ENCODE measurements at places on chromosomes 1 and 21.

- no peak for DNase-seq
These were observed 4.8 kb upstream of the HRNR start for GRCh38 chr1:152228831-152229230.

DNA sequence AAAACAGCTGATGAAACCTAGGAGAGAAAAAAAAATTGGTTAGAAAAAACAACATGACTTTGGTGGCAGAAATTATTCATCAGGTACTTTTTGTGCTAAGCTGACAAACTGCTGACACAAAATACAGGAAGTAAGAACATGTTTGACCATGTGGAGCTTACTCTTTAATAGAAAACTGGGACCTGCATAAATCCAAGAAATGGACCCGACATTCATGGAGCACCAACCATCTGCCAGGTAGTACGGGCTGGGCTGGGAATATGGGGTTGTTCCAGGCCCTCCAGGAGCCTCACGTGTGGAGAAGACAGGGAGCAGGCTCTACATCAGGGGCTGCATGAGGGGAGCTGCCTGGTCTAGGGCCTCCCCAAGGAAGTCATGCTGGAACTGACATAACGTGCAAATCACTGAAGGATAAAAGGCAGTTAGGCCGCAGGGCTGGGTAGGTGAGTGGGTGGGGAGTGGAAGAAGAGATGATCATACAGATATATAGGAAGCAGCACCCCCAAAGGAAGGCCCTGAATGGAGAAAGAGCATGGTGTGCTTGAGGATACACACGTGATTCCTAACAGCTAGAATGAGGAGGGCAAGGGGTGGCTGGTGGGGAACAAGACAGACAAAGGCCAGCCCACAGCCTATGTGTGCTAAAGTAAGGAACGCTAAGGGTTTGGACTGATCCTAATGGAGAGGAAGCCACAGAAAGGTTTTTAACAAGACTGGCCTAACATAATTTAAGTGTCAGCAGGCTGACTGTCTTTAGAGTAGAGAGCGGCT lies 26.1 kb downstream of the CD58 start:
- no peak for DNase-seq

- DNase-seq = peak; percentile 78
These were observed 120.6 kb downstream of the SPSB1 start for GRCh38 chr1:9413071-9413876.

- DNase-seq = peak; percentile 100
These were observed at the start of gene RBM15 for GRCh38 chr1:110338886-110339406. Gene RBM15 (plus strand): TSS chr1:110339377. CDS start chr1:110339406, 29 bp downstream.

DNA sequence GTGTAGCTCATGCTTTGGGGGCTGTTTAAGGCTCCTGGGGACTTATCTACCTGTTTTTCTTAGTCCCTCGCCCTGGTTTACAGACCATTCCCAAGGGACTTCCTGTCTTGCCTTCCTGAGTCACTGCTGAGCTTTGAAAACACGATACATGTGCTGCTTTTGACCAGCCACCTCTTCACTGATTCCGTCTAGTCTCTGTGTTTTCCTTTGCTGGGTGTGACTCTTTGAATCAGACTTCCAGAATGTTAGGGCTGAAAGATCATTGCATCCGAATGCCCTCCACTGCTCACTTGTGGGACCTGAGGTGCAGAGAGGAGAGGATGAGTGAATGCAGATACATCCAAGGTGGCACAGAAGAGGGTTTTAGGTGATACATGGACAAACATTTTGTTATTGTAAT lies 35.4 kb upstream of the CITED4 start:
- peak; percentile 54 for DNase-seq

DNA sequence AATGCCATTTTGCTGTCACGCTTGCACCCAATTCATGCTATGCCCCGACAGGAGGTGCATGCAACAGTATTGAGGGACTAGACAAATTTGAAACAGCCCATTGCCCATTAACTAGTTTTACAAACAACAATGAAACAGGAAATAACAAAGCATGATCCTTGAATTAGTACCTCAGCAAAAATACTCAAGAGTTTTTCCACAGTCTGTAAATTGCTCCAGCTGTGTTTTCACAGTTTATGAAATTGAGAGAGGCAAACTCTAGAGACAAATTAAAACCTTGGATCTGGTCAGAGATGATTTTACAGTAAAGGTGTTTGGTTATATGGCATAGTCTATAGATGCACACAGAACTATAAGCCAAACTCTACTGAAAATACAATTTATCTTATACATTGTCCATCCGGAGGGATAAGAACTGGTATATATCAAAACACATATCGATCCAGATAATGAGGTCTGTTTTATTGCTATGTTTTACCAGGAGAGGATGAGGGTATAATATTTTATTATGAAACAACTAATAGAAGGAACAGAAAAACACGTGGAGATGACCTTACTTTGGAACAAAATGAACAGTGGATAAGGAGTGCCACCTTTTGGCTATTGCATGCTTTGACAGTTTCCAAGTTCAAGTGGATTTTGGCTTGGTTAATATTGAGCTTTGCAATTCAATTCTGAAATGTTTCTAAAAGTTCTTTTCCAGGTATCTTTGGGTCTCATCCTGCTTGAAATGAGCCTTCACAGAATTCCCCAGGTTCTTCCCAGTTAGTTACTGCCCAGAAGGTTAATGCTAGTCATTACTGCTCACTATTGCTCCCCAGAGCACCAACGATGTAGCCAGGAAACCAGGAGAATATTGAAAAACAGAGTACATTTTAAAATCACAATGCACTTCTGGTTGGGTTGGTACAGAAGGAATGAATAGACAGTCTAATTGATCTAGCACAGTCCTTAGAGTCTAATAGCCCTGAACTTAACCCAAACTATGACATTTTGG lies 45.7 kb downstream of the ZC3H11B start:
- DNase-seq = no peak

DNA sequence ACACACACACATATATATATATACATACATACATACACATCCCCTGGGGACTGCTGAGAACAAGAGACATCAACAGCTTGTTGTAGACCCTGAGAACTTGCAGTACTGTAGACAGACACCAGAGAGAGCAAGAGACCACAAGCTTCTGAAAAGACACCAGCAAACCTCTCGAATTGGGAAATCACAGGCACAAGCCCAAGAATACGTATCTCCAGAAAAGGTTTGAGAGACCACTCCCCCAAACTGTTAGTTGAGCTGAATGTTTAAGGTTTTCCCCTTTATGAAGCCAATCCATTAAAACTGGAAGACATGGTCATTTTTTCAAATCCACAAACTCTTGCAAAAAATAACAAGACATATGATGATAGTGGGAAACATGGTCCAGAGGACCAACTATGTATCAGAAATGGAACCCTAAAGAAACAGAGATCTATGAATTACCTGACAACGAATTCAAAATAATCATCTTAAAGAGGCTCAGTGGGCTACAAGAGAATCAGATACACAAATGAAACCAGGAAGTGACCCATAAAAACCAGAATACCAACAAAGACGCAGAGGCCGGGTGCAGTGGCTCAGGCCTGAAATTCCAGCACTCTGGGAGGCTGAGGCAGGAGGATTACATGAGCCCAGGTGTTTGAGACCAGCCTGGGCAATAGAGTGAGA lies 45.1 kb downstream of the SLC2A1 start:
- peak; percentile 62 for DNase-seq

GRCh38 chr1:179082999-179083335 lies 1.1 kb downstream of the TOR3A start:
- DNase-seq = no peak

DNA sequence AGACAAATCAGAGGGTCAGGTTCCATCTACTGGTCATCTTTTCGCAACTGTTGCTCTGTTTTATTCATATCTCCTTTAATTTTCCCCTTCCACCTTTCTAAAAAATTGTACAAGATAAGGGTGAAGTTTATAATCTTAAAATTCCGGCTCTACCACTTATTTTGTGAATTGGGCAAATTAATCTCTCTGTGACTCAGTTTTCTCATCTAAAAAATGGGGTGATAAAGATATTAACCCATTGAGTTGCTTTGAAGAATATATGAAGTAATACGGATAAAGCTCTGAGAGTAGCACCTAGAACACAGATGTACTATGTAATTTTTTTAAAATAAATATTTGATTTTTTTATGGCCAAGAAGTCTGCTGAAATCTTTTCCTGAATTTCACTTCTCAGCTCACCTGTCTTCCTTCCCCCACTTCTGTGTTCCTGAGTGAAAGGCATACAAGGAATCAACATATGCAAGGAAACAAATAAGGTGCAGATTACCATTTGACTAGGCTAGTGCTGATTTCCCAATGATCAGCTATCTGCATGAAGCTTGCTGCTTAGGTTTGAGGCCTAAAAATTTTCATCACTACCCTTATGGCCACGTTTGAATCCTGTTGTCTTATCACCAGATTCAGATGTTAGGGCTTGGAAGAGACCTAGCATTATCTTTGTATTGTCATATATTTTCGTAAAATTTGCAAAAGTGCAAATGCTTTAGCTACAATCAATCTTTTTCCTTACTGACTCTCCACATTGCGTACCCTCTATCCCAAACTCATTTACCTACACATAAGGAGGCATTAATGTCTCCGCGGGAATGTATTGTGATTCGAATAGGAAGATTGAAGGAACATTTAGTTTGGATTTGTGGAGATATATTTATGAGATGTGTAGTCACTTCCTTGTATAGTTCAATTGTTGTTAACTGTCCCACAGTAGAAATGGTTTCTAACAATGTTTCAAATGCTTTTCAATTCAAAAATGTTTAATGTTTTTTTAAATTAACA lies 718.3 kb upstream of the PTBP2 start:
- no peak for DNase-seq

- DNase-seq = peak; percentile 46
These were observed 33.6 kb upstream of the CD34 start for GRCh38 chr1:207944571-207944970.

GRCh38 chr1:10217748-10218441 lies 7.5 kb downstream of the KIF1B start:
- no peak for DNase-seq

GRCh38 chr21:41439248-41439647 lies 13.2 kb downstream of the MX1 start:
- no peak for DNase-seq

- no peak for DNase-seq
These were observed 1193.7 kb upstream of the ADGRL2 start for GRCh38 chr1:80607064-80607463.

GRCh38 chr1:26114165-26114927 lies 2.7 kb downstream of the PDIK1L start:
- DNase-seq = no peak

DNA sequence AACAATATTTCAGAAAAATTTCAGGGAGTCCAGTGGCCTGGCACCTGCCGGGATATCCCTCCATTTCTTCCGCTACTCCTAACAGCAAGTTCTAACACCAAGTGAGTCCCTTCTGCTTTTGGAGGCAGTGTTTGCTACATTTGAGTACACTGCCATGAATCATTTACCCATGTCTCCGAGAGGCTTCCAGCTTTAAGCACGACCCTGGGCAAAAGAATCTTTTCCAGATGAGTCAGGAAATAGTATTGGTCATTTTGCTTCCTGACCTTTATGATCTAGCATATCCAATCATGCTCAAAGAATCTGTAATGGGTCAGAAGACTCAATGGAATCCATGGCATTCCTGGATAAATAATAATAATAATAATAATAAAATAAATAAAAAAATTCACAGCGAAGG lies 60.7 kb upstream of the FMN2 start:
- DNase-seq = no peak

- no peak for DNase-seq
These were observed 1.9 kb upstream of the AK5 start for GRCh38 chr1:77279929-77280328.

DNA sequence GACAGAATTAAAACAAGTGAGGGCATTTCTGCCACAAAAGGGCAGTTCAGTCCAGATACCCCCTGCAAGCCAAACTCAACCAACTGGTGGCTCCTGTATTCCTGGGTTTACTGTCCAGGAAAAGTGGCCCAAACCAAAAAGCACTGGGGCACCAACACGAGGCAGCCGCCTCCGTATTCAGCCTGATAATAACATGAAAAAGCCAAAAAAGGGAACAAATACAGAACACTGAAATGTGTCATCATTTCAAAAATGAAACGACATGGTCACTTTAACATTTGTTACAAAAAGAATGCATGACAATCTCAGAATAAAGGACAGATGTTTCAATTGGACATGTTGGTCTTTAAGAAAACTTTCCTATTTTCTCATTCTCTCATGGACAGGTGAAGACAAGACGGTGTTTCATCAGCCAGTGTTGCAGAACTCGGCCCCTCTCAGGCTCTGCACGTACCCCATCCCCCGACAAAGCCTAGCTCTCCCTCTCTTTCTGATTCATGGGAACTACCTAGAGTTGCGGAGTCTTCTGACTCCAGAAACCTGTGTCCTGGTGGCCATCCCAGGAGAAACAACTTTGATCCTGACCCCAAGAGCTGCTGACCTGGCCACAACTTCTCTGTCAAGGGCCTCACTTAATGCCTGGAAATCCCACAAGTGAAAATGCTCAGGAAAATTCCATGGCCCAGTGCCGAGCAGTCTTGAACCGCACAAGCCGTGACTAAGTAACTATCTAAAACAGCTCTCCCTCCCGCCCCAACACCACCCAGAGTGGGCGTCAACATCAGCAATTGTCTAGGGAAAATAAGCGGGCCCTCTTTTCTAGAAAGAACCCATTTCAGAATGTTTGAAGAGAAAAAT lies 27.1 kb downstream of the ZBTB17 start:
- no peak for DNase-seq

DNA sequence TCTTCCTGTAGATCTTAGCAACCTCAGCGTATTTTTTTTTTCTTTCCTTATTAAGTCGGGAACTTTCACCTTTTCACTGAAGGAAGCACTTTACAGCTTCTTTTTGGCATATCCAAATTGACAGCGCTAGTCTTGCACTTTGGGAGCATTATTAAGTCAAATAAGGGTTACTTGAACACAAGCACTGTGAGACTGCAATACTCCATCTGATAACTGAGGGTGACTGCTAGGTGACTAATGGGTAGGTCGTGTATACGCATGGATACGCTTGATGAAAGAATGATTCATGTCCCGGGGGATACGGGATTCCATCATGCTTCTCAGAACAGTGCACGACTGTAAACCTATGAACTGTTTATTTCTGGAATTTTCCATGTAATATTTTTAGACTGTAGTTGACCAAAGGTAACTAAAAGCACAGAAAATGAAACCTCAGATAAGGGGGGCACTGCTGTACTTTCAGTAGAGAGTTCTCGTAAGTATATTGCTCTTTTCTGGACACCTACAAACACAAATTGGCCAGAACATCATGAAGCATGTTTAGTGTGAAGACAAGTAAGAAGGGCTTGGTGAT lies 364.7 kb downstream of the SMYD3 start:
- peak; percentile 53 for DNase-seq

DNA sequence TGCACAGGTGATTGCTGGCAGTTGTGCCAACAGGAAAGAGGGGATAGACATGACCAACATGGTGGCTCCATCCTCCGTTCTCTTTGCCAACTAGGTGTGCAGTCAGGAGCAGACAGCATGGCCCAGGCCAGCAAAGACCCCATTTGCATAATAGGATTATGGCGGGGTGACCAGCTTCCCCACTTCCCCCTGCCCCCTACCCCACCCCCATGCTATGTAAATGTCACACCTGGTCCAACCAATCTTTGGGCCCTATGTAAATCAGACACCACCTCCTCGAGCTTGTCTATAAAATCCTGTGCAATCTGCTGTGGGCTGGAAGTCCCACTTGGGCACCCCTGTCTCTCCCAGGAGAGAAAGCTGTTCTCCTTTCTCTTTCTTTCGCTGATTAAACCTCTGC lies 146.0 kb downstream of the SLC30A10 start:
- DNase-seq = no peak

All from PC-9 (cell line).